IgD-negative memory B cell (primary cell): ENCODE measurements at places on chromosomes 7 and 10. TPM values are rescaled to one million over a fixed set of nuclear protein-coding genes. Genes with fewer than 3 reads are reported as not detected.

The MMRN2 gene
- polyA plus RNA-seq = not detected

The OPN1SW gene
- not detected for polyA plus RNA-seq

The TDRD1 gene
- polyA plus RNA-seq = not detected

The CPVL gene
- 1.6 TPM for polyA plus RNA-seq

The COL1A2 gene
- polyA plus RNA-seq = not detected

The PON1 gene
- not detected for polyA plus RNA-seq

The VGF gene
- polyA plus RNA-seq = not detected

The PNLIPRP2 gene
- not detected for polyA plus RNA-seq

The TEX36 gene
- polyA plus RNA-seq = not detected

The TFR2 gene
- polyA plus RNA-seq = 0.44 TPM

The DPP6 gene
- polyA plus RNA-seq = not detected

The STEAP1B gene
- polyA plus RNA-seq = 3.4 TPM

The OR2A12 gene
- polyA plus RNA-seq = not detected

The LRRN3 gene
- 2.7 TPM for polyA plus RNA-seq

The FAM25A gene
- polyA plus RNA-seq = not detected

The STMP1 gene
- 43.7 TPM for polyA plus RNA-seq

The CAMK1D gene
- polyA plus RNA-seq = 41.4 TPM

The CALML5 gene
- polyA plus RNA-seq = not detected

The OPALIN gene
- polyA plus RNA-seq = not detected

The TCF7L2 gene
- polyA plus RNA-seq = 0.43 TPM

The CPEB3 gene
- polyA plus RNA-seq = 2.5 TPM

The PGAM2 gene
- not detected for polyA plus RNA-seq

The ATE1 gene
- polyA plus RNA-seq = 20.2 TPM

The APBB1IP gene
- polyA plus RNA-seq = 66.4 TPM

The ADCY1 gene
- 0.18 TPM for polyA plus RNA-seq

The CLCN1 gene
- not detected for polyA plus RNA-seq

The C10orf105 gene
- not detected for polyA plus RNA-seq

The TUBAL3 gene
- not detected for polyA plus RNA-seq

The PROSER2 gene
- not detected for polyA plus RNA-seq
